ENCODE measurements at places on chromosomes 2 and 18. TPM values are rescaled to one million over a fixed set of nuclear protein-coding genes. Genes with fewer than 3 reads are reported as not detected.

The DLGAP1 gene
- 1.1 TPM for total RNA-seq

The G6PC2 gene
- total RNA-seq: not detected

The C2orf15 gene
- total RNA-seq: not detected

The NETO1 gene
- not detected for total RNA-seq

The PMAIP1 gene
- 25.0 TPM for total RNA-seq

The IRS1 gene
- 0.05 TPM for total RNA-seq

The LYPD1 gene
- 24.4 TPM for total RNA-seq

The PROM2 gene
- under 0.01 TPM for total RNA-seq

The LRRFIP1 gene
- total RNA-seq: 170 TPM

The UGT1A8 gene
- total RNA-seq: not detected

The GDF7 gene
- 0.10 TPM for total RNA-seq

The TRIM43 gene
- total RNA-seq: not detected

The REG1B gene
- total RNA-seq: not detected

The POTEI gene
- total RNA-seq: 0.05 TPM
